Pancreas (tissue), 10 donors: ENCODE measurements at places on chromosomes 5 and 9.
A peak's percentile ranks its signal among the peaks of the same experiment; 100 is the strongest.

DNA sequence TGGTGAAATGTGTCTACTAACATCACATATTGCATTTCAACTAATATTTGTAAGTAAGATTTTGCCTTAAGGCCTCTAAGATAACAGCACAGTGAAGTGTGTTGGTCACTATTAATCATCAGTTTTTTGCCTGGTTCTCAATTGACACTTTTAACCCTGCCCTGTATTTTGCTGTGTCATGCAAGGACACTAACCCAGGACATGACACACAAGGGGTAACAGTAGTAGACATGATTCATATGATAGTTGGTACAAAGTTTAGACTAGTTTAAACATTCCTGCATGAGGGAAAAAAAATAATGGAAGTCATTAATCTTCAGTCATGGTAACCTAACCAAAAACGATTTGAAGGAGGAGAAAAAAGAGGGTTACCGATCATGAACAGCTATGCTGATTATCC lies 207.0 kb downstream of the DEPDC1B start:
- DNase-seq = no peak

DNA sequence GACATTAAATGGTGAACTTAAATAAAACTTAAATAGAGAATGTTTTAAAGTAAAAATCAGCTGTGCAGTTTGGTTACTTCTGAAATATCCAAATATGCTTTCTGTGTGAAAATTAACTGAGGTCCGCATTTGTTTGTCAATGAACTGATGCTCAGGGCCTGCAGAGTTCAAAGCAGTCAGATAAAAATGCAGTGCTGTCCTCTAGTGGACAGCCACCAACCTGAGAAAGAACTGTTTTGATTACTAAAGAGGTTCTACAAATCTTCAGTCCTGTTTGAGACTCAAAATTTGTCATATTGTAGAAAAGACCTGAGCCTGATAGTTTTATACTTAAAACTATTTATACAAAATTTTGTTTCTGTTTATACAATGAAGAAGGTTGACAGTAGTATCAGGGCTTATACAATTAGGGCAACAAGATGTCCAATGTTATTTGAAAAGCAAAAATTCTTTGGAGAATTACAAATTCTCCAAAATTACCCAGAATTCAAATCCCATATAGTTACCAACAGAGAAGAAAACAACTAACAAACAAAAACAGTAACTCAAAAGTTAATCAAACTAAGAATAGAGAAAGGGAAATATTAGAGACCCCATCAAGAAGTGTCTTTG lies 232.3 kb upstream of the TBCA start:
- DNase-seq = no peak

GRCh38 chr5:65765582-65765981 lies 43.6 kb downstream of the NLN start:
- DNase-seq = no peak

GRCh38 chr9:90098408-90098807 lies 493.6 kb downstream of the GADD45G start:
- DNase-seq = no peak

DNA sequence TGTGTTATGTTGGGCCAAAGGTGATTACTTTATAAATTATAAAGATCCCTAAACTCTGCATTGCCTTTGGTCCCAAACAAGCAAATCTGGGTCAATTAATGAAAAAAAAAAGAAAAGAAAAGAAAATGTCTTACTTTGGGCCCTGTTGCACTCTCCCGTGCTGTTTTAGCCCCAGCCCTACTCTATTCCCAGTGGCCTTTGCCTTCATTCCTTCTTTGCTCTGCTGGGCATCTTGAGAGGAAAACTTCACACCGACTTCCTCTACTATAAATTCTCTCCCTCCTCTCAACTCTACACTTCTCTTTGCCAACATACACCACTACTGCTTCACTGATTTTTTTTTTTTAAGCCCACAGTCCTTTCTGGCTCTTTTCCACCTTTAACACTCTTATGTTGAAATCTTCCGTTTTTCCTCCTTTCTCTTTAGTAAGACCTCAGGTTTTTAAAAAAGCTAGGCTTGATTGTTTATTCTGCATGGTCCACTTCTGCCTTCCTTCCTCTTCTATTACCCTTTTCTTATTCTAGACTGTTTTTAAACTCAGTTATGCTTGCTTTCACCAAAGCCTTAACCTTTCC lies 4.5 kb upstream of the MSMP start:
- no peak for DNase-seq

GRCh38 chr9:111074395-111074794 lies 36.1 kb upstream of the LPAR1 start:
- DNase-seq = no peak

DNA sequence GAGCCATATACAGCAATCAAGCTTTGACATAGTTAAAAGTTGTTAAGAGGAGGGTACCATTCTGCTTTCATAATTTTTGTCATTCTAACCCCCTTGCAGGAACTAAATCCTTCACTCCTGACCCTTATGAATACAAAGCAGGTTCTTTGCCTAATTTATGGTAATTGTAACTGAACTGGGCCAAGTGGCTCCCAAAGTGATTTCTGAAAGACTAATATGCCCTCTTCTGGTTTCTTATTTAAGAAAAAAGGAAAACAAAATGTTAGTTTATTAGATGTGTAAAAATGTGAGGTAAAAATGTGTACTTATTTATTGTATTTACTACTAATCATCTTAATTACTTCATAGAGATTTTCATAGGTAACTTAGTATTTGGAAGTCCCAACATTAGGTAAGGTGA lies 268.5 kb downstream of the BNC2 start:
- DNase-seq = no peak

GRCh38 chr5:148993283-148993936 lies 69.5 kb downstream of the SH3TC2 start:
- no peak for DNase-seq

DNA sequence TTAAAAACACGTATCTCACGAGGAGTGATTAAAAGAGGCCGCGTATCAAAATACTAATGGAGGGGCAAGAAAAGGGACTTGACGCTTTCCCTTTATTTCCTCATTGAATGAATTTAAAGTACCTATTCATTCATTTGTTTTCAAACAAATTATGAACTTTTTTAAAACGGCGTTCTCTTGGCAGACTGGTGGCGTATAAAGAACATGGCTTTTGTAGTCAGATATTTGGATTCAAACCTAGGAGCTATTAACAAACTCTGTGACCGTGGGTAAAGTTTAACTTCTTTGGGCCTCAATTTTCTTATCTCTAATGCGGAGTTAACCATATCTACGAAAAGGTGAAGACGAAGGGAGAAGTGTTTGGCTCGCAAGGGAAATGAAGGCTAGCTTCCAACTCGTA lies 876 bp downstream of the CAAP1 start:
- DNase-seq = no peak

GRCh38 chr5:76818844-76819831 lies at the start of gene F2RL1:
TSS of gene F2RL1 (plus strand) at chr5:76819030. CDS start at chr5:76819183, 153 bp downstream.
- DNase-seq = peak; percentile 93

DNA sequence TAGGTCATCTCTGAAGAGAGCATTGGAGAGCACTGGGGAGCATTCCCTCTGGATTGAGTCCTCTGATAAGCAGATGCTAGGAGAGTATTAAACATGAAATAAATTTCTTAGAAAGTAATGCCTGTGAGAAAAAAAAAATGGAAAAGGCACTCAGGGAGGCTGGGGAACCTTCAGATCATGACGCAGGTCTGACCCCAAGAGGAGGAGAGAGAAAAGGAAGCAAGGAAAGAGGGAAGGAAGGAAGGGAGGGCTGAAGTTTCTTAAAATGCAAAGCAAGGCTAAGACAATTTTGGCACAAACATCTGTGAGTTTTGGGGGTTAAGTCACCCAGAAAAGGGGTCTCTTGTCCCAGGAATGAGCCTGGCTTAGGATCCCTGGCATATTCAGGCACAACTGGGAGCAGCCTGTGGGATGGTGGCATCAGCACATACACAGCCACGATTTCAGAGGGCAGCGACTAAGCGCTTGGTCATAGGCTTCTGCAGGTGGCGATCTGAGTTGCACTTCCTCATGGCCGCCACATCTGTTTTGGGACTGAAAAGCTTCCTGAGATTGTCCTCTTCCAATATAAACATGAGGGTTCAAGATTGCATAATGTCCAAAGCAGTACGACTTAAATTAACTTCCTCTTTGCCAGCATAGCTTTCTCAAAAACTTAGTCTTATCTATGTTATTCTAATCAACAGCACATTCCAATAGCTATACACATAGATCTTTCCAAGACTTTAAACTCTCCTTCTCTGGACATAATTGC lies 692.7 kb downstream of the DNAH5 start:
- no peak for DNase-seq

GRCh38 chr5:54844905-54845566 lies 140.4 kb downstream of the ESM1 start:
- no peak for DNase-seq

GRCh38 chr5:171595801-171596231 lies 176.4 kb downstream of the FGF18 start:
- no peak for DNase-seq

GRCh38 chr5:4019841-4020240 lies 424.2 kb downstream of the IRX1 start:
- no peak for DNase-seq

DNA sequence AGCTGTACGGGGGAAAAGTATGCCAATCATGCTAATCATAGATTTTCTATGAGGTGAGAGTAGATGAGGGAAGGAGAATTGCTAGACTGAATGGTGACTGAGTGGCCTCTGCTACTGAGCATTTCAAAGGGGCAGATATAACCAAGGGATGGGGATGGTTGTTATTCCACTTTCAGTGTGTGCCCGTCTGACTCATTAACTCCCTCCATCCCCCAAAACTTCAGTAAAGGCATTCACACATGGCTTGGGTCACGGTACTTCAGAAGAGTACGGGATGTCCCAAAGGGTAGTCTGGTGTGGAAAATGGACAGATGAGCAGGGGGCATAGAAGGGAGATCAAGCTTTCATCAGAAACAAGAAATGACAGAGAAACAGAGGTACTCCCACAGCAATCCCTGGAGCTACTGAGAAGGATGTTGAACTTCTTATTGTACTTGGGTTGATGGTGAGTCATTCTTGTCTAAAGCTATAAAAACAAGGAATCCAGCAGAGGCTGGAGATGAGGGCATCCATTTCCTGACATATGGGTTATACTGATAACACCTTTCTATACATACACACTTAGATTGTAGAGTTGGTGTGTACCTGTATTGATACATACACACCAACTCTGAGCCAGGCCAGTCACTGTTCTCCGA lies 8.9 kb upstream of the TLE4 start:
- DNase-seq = no peak

DNA sequence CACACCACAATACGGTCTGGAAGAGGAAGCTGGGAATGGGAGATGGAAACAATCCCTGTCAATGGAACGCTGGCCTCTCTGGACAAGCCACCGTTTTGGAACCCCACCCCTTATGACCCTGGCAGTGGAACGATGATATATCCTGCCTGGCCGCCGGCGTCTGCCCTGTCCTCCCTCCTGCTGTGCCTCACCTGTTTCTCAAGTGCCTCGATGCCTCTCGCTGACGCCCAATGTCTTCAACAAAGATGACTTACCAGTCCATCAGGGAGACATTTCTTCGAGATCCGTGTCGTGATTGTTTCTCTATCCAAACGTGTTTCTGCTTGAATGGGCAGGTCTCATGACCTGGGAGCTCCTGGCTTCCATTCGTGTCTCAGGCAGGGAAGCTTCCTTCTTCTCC lies 476.5 kb downstream of the SPATA31A7 start:
- peak; percentile 3 for DNase-seq

- no peak for DNase-seq
These were observed 26.0 kb upstream of the SVEP1 start for GRCh38 chr9:110605565-110605964.

DNA sequence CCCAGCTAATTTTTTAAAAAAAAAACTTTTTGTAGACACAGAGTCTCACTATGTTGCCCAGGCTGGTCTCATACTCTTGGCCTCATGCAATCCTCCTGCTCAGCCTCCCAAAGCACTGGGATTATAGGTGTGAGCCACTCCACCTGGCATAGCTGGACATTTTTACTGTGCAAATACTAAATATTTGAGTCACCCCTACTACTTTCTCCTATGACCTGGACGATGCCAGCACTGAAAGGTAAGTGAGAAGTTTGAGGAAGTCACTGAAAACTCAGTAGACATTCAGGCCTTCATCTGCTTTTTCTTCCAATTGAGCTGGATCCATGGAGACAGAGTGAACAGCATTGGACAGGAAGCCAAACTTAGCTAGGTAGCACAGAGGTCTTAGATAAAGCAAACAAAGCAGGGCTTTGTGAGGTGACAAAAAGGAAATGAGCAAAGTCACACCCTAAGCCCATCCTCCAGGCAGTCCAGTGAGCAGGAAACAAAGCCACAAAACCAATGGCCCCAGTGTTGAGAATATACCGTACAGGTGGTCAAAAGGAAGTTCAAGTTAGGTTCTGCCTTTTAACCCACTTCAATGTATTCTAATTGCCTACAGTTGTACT lies 192.6 kb upstream of the RASA1 start:
- DNase-seq = no peak

DNA sequence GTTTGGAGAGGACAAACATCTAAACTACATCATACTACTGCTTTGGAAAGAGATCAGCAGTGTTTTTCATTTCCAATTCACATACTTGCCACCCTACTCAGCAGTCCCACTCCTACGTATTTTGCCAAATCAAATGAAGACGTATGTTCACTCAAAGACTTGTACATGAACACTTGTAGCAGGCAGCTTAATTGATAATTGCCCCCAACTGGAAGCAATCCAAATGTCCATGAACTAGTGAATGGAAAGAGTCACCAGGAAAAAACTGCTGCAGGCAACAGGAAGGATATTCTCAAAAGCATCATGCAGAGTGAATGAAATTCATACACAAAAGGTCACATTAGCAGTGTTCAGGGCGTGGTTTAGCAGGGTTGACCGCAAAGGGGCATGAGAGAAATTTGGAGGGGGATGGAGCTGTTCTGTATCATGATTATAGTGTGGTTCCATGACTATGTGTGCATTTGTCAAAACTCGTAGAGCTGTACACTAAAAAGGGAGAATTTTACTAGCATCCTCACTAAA lies 38.8 kb downstream of the PAEP start:
- no peak for DNase-seq

GRCh38 chr5:54944364-54944763 lies 41.0 kb downstream of the ESM1 start:
- DNase-seq = no peak

- peak; percentile 83 for DNase-seq
These were observed 2.1 kb upstream of the TRAF1 start for GRCh38 chr9:120928483-120929228.

DNA sequence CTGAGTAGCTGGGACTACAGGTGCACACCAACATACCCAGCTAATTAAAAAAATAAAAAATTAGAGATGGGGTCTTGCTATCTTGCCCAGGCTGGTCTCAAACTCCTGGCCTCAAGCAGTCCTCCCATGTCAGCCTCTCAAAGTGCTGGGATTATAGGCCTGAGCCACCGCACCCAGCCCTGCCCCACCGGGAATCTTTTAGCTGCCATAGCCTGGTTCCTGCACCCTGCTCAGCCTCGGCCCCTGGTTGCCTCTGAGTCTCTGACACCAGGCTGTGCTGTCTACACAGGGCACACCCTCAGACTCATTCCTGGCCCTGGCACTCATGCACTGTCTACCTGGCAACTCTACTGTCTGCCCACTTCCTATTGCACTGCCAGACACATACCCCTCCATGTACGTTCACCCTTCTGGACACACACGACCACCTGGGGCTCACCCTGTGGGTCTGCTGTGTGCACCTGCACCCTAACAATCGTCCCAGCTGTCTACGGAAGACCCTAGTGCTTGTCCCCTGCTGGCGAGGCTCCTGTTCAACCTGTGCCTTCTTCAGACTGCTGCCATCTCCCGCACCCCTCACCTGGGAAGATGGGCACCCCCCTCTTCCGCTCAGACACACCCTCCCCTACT lies 1.4 kb downstream of the PROP1 start:
- no peak for DNase-seq
